Stimulated activated CD8-positive, alpha-beta memory T cell treated with anti-CD3 and anti-CD28 coated beads, Interleukin-4, amount 100 ng/mL, for 4 hours (primary cell): ENCODE measurements at places on chromosomes 12 and 14.

DNA sequence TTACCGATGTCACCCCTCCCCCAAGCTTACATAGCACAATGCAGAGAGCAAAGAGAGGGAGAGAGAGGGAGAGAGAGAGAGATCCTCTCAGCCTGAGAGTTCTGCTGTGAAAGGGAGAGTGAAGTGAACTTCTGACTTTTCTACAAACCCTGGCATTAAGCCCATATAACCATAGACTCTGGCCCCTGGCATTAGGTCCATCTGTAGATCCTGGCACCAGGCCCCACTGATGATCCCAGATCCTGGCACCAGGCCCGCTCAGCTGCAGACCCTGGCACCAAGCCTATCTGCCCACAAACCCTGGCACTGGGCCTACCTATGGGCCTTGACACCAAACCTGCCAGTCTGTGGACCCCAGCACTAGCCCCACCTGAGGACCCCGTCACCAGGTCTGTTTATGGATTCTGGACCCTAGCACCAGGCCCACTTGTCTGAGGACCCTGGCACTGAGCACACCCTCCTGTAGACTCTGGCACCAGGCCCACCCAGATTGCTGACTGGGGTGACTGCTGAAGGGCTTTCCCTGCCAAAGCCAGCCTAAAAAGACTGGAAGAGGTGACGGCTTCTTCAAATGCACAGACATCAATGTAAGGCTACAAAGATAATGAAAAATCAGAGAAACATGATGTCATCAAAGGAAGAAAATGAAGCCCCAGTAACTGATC, 14.5 kb upstream of the KRT83 start:
- DNase-seq = no peak

DNA sequence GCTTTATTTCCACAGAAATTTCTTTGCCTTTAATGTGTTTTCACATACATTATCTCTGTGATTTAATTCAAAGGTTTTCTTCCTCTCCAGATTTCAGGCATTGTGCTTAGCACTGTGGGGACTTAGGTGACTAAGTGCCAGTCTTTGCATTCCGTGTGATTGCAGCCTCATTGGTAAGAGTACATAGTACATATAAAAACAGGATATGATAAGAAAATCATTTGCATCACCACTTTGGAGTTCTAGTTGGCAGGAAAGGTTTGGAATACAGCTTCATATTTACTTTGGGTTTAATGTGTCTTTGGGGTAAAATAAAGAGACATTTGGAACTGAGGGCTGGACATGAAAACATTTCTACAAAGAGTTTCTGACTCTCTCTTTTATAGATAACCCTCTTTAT, 37.8 kb upstream of the C12orf75 start:
- no peak for DNase-seq

DNA sequence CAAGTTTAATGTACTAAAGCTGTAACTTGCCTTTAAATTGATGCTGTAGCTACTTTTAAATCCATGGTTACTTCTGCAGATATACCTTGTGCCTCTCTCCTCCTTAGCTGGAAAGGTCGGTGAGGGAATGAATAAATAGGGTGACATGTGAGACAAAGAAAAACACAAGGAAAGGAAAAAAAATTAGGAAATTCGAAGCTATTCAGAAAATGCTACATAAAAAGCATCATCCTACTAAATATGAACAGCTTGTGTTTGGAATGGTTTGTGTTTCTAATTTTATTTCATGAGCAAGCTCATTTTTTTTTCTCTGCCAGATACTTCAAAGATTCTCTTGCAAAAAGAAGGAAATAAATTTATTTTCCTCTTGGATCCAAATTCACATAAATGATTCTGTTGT, 186.3 kb upstream of the NUDT4 start:
- DNase-seq = no peak

DNA sequence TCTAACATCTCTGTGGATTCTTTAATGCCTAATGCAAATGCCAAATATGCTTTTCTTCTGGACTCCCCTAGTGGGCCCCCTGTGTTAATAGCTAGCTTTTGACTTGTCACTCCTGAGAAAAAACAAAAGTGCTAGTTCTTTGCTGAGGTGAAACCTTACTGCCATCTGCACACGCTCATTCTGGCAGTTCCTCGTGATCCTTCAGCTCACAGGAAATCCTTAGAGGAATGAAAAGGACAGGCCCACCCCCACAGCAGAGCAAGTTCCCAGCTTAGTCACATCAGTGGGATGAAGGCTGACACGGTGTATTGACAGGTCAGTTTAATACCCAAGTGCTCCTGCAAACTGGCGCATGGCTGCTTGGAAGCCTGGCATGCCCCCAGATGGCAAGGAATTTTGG, 165.1 kb upstream of the ATP2B1 start:
- no peak for DNase-seq

DNA sequence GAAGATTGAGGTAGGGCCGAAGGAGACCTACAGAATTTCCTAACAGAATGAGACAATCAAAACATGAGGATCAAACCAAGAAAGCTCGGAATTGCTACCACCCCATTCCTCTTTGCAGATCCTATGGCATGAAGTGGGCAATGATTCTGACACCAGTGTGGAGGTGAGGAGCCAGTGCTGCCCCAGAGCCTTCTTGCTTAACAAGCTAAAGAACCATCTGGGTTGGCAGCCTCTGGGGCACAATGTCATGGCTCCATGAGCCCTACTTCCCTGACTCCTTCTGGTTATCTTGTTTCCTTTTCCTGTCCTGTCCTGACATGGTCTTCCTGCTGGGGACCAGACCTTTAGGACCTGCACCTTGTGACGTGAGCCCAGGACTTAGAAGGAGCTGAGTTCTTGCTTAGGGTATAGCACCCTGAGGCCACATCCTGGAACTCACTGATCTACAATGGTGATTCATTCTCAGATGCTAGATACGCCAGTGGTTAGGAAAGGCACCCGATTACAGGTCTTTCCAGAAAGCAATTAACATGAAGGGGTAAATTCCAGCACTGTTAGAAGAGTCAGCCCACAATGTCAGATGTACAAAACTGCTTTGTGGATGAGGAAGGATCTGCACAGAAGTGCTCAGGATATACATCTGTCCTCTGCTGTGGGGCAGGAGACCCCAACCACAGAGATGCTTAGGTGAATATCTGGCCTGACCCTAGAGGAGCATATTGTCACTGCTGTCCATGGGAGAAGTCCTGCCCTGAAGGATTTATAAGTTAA, 324.2 kb downstream of the ZFP36L1 start:
- no peak for DNase-seq
